Naive thymus-derived CD4-positive, alpha-beta T cell (primary cell): ENCODE measurements at places on chromosomes 16 and 17. TPM values are rescaled to one million over a fixed set of nuclear protein-coding genes. Genes with fewer than 3 reads are reported as not detected.

GRCh38 chr16:1054660-1055556, 17.6 kb upstream of the SSTR5 start:
- no peaks in the 10 kb centered on the region for H3K36me3 ChIP-seq
- H3K4me1 ChIP-seq, result no peaks in the 10 kb centered on the region
- H3K27me3 ChIP-seq, result no peaks in the 10 kb centered on the region
- no peak overlapping the region for H3K4me3 ChIP-seq
- peak; percentile 41 for DNase-seq

DNA sequence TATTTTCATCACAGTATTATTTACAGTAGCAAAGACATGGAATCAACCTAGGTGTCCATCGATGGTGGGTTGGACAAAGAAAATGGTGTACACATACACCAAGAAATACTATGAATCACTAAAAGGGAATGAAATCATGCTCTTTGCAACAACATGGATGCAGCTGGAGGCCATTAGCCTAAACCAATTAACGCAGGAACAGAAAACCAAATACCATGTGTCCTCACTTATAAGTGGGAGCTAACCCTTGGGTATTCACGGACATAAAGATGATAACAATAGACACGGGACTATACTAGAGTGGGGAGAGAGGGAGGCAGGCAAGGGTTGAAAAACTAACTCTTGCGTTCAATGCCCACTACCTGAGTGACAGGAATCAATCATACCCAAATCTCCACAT, 41.0 kb downstream of the MRPS23 start:
- H3K27me3 ChIP-seq, result no peaks in the 10 kb centered on the region
- no peaks in the 10 kb centered on the region for H3K4me1 ChIP-seq
- no peak for DNase-seq
- H3K36me3 ChIP-seq, result no peaks in the 10 kb centered on the region

DNA sequence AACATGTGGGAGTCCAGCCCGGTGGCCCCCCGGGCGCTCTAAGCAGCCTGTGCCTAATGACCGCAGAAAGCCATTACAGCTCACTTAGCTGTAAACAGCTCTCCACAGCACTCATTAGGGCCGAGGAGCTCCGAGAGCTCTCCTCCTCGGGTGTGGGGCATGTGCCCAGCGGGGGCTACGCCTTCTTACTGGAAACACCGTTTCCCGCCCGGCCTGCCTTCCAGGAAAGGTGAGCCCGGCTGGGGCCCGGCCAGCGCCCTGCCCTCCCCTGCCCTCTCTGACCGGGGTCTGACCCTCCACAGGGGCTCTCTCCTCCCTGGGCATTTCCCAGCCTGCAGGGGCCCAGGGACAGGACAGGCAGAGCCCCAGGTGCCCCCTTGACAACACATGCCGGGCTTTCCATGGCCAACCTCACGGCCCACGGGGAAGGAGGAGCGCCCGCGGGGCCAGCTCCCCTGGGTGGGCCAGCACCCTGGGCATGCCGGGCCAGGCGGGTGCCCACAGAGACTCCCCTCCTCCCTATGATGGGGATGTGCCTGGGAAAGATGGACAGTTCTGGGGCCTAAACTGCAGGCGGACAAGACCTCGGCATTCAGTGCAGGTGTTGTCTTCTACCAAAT, 72.6 kb downstream of the SDK2 start:
- peaks cover 7% of the 10 kb centered on the region for H3K4me1 ChIP-seq
- no peak overlapping the region for H3K27ac ChIP-seq
- no peak overlapping the region for H3K4me3 ChIP-seq
- H3K36me3 ChIP-seq, result no peaks in the 10 kb centered on the region

DNA sequence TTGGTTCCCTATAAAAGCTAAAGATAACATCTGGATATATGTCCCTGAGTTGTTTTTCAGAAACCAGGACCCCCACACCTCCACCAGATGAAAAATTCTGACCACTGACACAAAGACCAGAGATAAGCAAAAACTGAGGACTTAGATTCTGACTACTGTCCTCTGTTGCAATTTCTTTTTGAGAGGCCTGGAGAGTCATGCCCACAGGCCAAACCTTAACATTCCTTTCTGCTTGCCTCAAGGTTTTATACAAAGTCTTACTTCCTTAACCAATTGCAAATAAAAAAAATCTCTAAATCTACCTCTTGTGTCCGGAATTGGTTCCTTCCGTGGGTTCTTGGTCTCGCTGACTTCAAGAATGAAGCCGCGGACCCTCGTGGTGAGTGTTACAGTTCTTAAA, 228.5 kb downstream of the ABCC12 start:
- H3K4me1 ChIP-seq, result no peaks in the 10 kb centered on the region
- H3K27me3 ChIP-seq, result no peaks in the 10 kb centered on the region
- H3K27ac ChIP-seq, result no peak overlapping the region
- no peak for DNase-seq
- no peak overlapping the region for H3K4me3 ChIP-seq

DNA sequence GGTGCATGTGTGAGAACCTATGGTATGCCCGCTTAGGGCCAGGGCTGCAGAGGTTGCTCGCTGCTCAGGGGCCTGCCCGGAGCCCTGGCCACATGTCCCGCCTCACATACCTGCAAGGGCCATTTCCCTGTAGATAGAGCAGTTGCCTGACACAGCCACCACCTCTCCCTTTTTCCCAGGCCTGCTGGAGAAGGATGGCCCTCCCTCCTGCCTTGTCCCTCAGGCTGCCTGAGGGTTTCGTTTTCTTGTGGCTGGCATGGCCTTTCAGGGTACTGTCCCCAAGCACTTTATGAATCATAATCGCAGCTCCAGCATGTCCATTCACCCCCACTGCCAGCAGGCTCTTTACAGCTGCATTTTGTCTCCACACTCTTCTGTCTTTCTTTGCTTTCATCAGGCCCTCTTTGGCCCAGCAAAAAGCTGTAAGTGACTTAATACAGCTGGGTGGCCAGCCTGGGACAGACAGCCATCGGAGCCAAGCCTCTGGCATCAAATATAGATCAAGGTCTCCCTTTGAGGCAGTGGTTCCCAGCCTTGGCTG, 65.7 kb downstream of the MPRIP start:
- no peak for DNase-seq
- no peak overlapping the region for H3K4me3 ChIP-seq
- H3K27ac ChIP-seq, result no peak overlapping the region
- peaks cover 28% of the 10 kb centered on the region for H3K4me1 ChIP-seq

DNA sequence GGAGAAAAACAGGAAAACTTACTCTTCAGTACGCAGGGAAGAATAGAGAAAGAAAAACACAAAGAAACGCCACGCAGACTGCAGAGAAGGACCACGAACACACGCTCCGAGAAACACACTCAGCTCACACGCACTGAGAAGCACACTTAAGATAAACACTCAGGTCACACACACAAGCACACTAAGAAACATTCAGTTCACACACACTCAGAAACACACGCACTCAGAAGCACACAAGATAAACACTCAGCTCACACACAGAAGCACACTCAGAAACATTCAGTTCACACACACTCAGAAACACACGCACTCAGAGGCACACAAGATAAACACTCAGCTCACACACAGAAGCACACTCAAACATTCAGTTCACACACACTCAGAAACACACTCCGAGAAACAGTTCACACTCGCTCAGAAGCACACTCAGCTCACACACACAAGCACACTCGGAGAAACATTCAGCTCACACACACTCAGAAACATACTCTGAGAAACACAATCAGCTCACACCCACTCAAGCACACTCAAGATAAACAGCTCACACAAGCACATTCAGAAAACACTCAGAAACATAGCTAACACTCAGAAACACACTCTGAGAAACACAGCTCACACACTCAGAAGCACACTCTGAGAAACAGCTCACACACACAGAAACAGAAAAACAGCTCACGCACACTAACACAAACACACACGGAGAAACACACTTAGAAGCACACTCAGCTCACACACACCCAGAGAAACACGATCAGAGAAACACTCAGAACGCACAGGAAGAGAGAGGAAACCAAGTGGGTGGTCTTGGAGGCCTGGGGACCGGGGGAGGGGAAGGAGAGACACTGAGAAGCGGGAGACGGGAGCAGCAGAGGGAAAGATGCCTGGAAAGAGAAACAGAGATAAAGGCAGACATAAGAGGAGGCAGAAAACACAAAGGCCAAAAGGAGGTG, 908 bp downstream of the TMEM98 start:
- H3K27ac ChIP-seq, result no peak overlapping the region
- DNase-seq, result no peak
- H3K4me1 ChIP-seq, result no peaks in the 10 kb centered on the region
- H3K36me3 ChIP-seq, result no peaks in the 10 kb centered on the region
- no peak overlapping the region for H3K4me3 ChIP-seq
- peaks cover 13% of the 10 kb centered on the region for H3K27me3 ChIP-seq

- H3K4me1 ChIP-seq, result no peaks in the 10 kb centered on the region
- H3K36me3 ChIP-seq, result peaks cover 80% of the 10 kb centered on the region
- H3K4me3 ChIP-seq, result no peak overlapping the region
- H3K27me3 ChIP-seq, result no peaks in the 10 kb centered on the region
- peak; percentile 26 for DNase-seq
- H3K27ac ChIP-seq, result no peak overlapping the region
These were observed 33.8 kb downstream of the GTF3C1 start for GRCh38 chr16:27515874-27516353.

GRCh38 chr17:3693829-3694231, 2.1 kb downstream of the P2RX5 start:
- H3K27me3 ChIP-seq, result no peaks in the 10 kb centered on the region
- no peak for DNase-seq
- no peaks in the 10 kb centered on the region for H3K36me3 ChIP-seq
- peaks cover 9% of the 10 kb centered on the region for H3K4me1 ChIP-seq
- H3K27ac ChIP-seq, result no peak overlapping the region
- H3K4me3 ChIP-seq, result no peak overlapping the region

DNA sequence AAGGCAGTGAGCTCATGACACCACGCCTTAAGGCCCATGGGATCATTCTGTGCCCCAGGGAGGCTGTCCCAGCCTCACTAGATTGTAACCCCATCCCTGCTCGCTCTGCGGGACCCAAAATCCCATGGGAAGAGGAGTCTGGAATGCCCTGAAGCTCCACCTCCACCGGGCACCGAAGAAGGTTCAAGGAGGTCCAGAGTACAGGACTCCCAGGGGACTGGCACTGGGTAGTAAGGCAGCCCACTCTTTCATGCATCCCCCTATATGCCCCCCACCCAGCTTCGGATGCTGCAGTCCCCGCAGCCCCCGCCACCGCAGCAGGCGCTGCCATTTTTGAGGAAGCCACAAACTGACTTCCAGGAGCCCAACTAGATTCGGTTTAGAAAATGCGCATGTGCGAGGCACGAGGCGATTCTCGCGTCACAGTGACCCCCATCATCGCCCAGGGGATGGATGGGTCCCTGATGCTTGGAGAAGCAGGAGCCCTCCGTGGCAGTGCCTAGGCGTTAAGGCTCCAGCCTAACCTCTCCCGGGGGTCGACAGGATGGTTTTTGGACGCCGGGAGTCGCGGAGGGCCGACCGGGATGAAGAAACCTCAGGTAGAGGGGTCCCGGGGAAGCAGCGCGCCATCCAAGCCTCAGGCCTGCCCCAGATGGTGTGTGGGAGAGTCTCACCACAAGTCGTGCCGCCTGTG, 1681.0 kb downstream of the TP53TG3F start:
- DNase-seq, result no peak
- no peaks in the 10 kb centered on the region for H3K36me3 ChIP-seq
- H3K27ac ChIP-seq, result no peak overlapping the region
- H3K4me1 ChIP-seq, result no peaks in the 10 kb centered on the region
- no peak overlapping the region for H3K4me3 ChIP-seq

DNA sequence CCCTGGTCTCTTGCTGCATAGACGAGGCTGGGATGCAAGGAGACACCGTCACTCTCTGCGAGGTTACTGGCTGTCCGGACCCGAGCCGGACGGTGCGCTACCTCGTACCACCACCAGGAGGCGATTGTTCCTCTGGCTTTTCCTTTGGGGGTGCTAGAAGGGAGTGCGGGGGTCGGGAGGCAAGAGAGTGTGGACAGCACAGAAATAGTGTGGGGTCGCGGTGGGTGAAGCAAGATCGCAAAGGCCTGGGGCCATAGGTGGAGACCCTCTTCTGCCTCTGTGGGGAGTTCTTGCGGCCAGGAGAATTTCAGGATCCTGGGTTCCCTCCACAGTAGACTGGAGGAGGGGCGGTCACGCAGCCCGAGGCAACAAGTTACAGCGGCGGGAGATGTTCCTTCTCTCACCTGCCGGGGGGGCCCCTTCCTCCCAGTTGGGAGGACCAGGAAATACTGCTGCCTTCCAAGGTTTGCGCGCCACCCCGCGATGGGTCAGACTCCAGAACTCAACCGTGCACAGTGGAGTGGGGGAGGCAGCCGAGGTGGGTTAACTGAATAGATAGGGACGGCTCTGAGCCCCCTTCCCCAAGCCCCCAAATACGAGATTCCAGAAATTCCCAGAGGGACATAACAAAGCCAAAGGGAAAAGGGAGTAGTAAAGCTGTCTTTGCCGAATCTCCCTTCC, 6.9 kb downstream of the PHOSPHO1 start:
- H3K36me3 ChIP-seq, result peaks cover 7% of the 10 kb centered on the region
- H3K4me1 ChIP-seq, result peaks cover 32% of the 10 kb centered on the region
- H3K4me3 ChIP-seq, result peak overlapping the region; percentile 56

GRCh38 chr16:59336136-59336695, 602.1 kb upstream of the GOT2 start:
- H3K36me3 ChIP-seq, result no peaks in the 10 kb centered on the region
- H3K27me3 ChIP-seq, result no peaks in the 10 kb centered on the region
- no peak overlapping the region for H3K4me3 ChIP-seq
- DNase-seq, result no peak

- DNase-seq, result no peak
- no peak overlapping the region for H3K4me3 ChIP-seq
- H3K36me3 ChIP-seq, result no peaks in the 10 kb centered on the region
- no peaks in the 10 kb centered on the region for H3K27me3 ChIP-seq
These were observed 382.3 kb downstream of the SLC39A11 start for GRCh38 chr17:72710202-72710601.

- H3K4me1 ChIP-seq, result peaks cover 4% of the 10 kb centered on the region
- DNase-seq, result no peak
- H3K4me3 ChIP-seq, result no peak overlapping the region
- no peaks in the 10 kb centered on the region for H3K27me3 ChIP-seq
These were observed 9.1 kb downstream of the PSMD11 start for GRCh38 chr17:32453370-32453769.

GRCh38 chr16:10245002-10245401, 62.8 kb upstream of the GRIN2A start:
- no peak overlapping the region for H3K4me3 ChIP-seq
- no peaks in the 10 kb centered on the region for H3K36me3 ChIP-seq
- no peaks in the 10 kb centered on the region for H3K27me3 ChIP-seq
- no peak for DNase-seq
- H3K4me1 ChIP-seq, result no peaks in the 10 kb centered on the region
- no peak overlapping the region for H3K27ac ChIP-seq

- H3K4me3 ChIP-seq, result no peak overlapping the region
- DNase-seq, result no peak
- H3K27me3 ChIP-seq, result no peaks in the 10 kb centered on the region
- no peak overlapping the region for H3K27ac ChIP-seq
- H3K4me1 ChIP-seq, result no peaks in the 10 kb centered on the region
These were observed 42.2 kb upstream of the CORO6 start for GRCh38 chr17:29664743-29665480.

CCDC47 gene
- 31.8 TPM for total RNA-seq

CHST4 gene
- not detected in 2 replicates for total RNA-seq

LGALS9B gene
- total RNA-seq, result not detected

LGALS3BP gene
- total RNA-seq, result 53.9 TPM

SLC16A11 gene
- 1.7 TPM for total RNA-seq

ADORA2B gene
- not detected for total RNA-seq

TCAP gene
- 1.2 and 1.7 TPM in 2 replicates for total RNA-seq

TP53TG3 gene
- not detected for total RNA-seq

GTF3C1 gene
- 52.6 and 57.1 TPM in 2 replicates for total RNA-seq

SYT17 gene
- 0.08 TPM in 1 of 2 replicates, not detected in the other for total RNA-seq

TBC1D28 gene
- not detected for total RNA-seq

NPIPB9 gene
- total RNA-seq, result 4.8 TPM
